Adipocyte (in vitro differentiated cells): ENCODE measurements at places on chromosomes 6 and 20.
A peak's percentile ranks its signal among the peaks of the same experiment; 100 is the strongest.

- peak; percentile 95 for DNase-seq
These were observed 107.1 kb downstream of the COL12A1 start for GRCh38 chr6:75098709-75099108.

DNA sequence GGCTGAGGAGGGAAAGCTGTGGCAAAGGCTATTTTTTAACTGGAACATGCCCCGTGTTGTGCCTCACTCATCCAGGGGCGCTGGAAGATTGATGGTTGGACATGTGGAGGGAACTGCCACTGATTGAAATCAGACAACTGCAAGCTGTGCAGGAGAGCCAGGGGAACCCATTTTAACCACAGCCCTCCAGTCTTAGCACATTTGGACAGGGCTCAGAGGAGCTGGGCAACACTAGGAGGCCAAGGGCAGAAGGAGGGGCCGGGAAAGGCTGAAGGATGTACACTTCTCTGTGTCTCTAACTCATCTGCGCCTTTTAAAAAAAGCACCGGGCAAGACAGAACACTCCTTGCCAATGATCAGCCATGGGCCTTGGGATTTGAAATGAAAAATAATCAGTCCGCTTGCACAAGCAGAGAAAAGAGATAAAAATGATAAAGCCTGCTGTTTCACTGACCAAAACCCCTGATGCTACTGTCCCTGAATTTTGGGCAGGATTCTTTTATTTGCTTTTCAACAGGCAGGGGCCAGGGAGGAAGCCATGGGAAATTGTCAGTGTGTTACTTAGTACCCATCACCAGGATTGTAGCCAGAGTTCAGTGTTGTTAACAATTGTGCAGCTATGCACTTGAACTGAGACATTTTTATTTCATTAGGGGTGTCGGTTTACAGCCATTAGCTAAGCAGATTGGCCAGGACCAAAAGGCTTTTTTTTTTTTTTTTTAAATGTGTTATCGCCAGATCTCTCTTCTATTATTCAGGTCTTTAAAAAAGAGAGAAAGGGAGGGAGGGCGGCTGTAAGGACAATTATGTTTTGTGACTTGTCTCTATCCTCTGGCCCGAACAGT lies 109.3 kb upstream of the EYA4 start:
- DNase-seq: no peak

- DNase-seq: peak; percentile 52
These were observed 46.7 kb downstream of the GJA1 start for GRCh38 chr6:121482004-121482693.

DNA sequence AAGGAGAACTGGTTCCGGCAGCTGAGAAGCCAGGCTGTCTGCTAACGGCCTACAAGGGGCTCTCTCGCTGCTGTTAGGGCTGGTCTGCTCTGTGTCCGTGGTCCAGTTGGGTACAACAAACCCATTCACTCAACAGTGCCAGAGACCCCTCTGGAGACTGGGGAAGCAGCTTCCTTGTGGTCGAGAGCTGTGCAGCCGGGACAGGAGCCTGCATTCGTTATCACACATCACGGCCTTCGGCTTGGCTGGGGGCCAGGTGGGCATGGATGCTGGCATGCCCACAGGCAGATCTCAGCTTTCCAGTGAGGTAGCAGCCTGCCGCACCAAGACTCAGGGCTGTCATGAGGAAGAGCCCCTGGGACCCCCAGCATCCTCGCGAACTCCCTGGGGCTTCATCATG lies 124.7 kb downstream of the PREX1 start:
- DNase-seq: no peak

DNA sequence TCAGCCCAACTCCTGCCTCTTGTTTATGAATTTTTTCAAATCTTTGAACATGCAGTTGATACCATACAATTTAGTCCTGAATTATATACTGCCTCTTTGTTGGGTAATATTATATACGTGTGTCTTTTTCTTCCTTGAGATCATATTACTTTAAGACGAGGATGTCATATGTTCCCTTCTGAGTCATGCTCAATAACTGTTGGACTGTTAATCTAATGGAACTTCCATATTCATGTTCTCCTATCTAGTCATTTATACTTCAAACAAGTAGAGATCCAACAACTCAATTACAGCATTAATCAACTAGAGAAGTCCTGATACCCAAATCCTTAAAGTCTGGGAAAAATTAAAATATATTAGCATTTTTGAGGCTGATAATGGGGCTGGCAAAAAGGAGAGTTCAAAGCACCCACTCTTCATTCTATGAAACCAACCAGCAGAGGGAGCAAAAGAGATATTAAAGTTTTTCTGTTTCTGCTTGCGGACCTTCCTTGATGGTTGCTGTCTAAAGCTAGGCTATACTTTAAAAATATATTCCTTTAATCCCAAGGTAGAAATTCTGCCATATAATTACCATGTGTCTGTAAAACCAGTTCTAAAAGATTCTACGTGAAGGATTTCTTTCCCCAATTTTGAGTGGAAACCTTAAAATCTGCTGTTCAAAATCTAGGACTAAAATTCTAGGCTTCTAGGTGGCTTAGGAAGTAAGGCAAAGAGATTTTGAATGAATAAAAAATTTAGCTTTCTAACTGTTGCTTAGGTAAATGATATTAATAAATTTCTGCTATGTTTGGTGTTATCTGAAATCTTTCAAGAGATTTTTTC lies 498.9 kb downstream of the BCKDHB start:
- peak; percentile 75 for DNase-seq

- no peak for DNase-seq
These were observed 524.4 kb downstream of the KIF16B start for GRCh38 chr20:16048876-16049275.

- no peak for DNase-seq
These were observed 43.5 kb downstream of the INSM1 start for GRCh38 chr20:20411402-20411801.

DNA sequence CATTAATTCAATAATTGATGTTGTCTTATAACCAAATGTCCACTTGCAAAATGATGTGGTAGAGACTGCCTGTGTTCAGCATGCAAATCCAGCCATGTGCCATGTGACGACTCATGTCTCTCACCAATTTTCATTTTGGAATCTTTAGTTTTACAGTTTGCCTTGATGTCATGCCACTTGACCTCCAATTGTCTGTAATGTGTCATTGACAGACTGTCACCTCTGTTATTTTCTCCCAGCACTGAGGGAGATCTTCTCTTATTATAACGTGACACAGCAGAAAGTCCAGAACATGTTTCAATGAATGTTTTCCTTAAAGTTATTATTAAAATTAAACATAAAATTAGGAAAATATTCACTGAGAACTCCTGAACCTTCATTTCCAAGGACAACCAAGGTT lies 56.7 kb downstream of the LAMA4 start:
- no peak for DNase-seq

GRCh38 chr20:24866008-24866407 lies 83.1 kb upstream of the CST7 start:
- no peak for DNase-seq
